ENCODE measurements at places on chromosomes 6 and 20.
A peak's percentile ranks its signal among the peaks of the same experiment; 100 is the strongest.

- DNase-seq, result peak; percentile 97
Observed at GRCh38 chr6:137927777-137928218, 60.7 kb downstream of the TNFAIP3 start.

- no peak for DNase-seq
Observed at GRCh38 chr6:35177596-35177995, 36.2 kb upstream of the SCUBE3 start.

DNA sequence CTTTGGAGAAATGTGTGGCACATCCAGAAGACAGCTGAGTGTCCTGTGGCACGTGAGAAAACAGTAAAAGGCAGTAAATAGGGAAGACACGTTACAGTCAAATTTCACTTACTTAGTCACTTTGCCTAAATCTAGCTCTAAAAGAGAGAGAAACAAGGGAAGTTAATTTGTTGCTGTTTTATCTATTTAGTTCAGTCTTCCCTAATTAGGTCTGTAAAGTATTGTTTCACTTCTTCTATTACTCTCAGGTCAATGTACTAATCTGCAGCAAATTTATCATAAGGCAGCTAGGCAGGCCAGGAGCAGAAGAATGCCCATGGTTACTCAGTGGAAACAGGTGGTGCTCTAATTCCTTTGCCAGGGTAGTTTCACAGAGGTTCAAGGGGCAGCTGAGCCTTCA, 124.3 kb upstream of the CNR1 start:
- no peak for DNase-seq

GRCh38 chr20:62906209-62906608, 20.1 kb downstream of the DIDO1 start:
- DNase-seq, result no peak

- DNase-seq, result no peak
Observed at GRCh38 chr6:12385316-12385715, 95.2 kb downstream of the EDN1 start.

GRCh38 chr6:5670811-5671561, 335.7 kb downstream of the NRN1 start:
- no peak for DNase-seq

GRCh38 chr6:31652925-31653724, 664 bp upstream of the BAG6 start:
- peak; percentile 91 for DNase-seq

GRCh38 chr6:2179241-2179640, 66.2 kb downstream of the GMDS start:
- DNase-seq, result no peak

GRCh38 chr20:46774236-46774635, 64.8 kb downstream of the SLC2A10 start:
- no peak for DNase-seq

DNA sequence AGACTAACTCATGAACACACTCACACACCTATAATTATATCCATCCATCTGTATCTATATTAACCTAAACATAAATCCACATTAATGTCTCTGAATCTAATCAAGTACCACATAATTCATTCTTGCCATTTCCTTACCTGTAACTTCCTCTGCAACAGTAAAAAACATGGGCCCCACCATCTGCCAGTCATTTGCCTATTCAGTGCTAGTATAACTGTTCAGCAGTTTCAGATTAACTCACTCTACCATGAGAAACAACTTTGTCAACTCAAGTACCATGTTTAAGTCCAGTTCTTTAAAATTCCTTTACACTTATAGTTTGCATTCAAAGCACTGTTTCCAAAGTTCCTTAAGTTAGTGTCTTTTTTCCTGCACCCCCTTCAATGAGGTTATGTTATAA, 68.8 kb downstream of the LAMP5 start:
- no peak for DNase-seq

- no peak for DNase-seq
Observed at GRCh38 chr6:150286460-150286859, 82.4 kb upstream of the IYD start.

- DNase-seq, result no peak
Observed at GRCh38 chr20:11172881-11173280, 499.1 kb upstream of the JAG1 start.

DNA sequence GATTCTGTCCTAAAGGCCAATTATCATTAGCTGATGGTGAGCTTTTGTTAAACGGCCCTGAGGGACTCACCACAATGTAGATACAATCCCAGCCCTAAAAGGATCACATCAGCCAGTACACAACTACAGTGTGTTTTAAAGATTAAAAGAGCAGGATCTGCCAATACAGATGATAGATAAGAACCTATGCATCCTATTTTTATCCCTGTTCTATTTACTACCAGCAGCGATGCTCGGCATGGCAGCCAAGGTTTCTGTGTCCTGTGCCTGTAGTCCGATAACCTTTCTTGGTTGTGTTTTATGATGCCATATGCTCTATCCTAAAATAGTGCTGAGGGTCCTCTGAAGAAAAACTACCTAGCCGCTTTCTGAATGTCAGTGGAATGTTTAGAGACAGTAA, 289.4 kb downstream of the PHACTR1 start:
- DNase-seq, result no peak

DNA sequence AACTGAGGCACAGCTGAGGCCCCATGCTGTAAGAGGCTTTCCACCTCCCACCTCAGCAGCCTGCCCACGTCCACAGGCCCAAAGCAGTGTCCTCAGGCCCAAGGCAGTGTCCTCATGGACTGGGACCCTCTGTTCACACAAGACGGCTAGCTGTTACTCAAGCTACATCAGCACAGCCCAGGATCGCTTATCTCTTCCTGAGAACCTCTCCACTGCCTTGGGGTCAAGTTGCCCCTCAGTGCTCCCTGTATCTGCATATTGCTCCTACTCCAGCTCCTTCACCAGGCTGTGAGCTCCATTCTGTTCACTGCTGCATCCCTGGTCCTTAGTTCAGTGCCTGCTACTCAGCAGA, 208.8 kb upstream of the TAB2 start:
- no peak for DNase-seq

DNA sequence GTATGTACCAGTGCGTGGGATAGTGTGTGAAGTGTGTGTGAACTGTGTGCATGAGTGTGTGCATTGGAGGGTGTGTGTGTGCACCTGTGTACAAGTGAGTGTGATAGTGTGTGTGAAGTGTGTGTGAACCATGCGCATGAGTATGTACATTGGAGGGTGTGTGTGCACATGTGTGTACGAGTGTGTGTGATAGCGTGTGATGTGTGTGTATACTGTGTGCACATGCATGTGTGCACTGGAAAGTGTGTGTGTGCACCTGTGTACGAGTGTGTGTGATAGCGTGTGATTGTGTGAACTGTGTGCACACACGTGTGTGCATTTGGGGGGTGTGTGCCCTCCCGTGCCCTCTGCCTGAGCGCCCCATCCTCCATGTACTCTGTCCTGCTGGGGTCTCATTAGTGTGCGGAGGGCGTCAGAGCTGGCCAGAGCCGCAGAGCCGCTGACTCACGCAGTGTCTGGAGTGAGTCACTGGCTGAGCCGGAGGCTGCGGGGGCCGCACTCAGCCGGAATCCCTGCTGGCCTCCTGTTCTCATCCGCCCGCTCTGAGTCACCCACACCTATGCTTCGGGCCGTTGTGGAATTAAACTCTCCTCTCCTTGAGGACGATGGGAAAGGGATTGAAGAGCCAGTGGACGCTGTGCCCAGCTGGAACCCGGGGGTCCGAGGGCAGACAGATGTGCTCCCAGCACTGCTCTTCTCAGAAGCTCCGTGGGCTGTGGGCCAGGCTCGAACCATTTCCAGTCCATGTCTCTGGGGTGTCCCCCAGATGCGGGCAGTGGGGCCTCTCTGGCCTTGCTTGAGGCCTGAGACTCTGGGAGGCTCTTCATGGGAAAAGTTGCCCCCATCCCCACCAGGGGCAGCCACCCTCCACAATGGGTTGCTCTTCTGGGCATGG, 27.3 kb upstream of the STX16 start:
- no peak for DNase-seq

- no peak for DNase-seq
Observed at GRCh38 chr20:44896583-44896982, 11.1 kb downstream of the YWHAB start.

DNA sequence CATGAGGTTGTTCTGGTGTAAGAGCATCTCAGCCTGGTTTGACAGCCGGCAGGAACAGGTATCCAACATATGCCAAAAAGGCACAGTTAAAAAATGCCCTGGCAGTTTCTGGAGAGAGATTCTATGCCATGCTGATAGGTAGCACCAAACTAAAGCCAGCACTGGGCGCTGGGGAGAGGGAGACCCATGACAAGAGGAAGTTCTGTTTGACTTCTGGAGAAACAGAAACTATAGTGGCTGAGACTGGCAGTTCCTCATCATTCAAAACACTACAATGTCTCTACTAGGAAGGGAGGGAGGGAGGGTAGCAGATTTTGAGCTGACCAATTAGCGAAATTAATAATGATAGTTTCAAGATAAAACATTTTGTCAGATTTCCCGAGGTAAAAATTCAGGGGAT, 174.1 kb downstream of the ADAT2 start:
- peak; percentile 21 for DNase-seq

GRCh38 chr6:4889701-4890100, 113.5 kb downstream of the CDYL start:
- DNase-seq, result no peak

DNA sequence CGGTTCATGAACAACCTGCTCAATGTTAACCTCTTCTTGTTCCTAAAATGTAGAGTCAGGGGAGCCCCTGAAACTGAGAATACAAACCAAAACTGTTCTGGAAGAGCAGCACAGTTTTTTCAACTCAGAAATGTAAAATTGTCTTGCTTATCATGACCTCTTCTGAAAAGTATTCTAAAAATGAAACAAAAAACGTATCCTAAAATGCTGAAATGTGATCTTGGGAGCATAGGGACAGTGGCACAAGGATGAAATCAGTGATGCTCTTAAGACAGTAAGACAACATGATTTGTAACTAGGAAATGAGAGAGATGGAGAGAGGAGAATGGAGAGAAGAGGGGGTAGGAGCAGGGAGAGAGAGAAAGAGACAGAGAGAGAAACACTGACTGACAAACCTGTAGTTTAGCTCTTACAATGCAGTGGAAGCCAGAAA, 27.5 kb downstream of the NCOA7 start:
- DNase-seq, result peak; percentile 21

- DNase-seq, result peak; percentile 93
Observed at GRCh38 chr6:27251606-27252251, 4.2 kb downstream of the PRSS16 start.

DNA sequence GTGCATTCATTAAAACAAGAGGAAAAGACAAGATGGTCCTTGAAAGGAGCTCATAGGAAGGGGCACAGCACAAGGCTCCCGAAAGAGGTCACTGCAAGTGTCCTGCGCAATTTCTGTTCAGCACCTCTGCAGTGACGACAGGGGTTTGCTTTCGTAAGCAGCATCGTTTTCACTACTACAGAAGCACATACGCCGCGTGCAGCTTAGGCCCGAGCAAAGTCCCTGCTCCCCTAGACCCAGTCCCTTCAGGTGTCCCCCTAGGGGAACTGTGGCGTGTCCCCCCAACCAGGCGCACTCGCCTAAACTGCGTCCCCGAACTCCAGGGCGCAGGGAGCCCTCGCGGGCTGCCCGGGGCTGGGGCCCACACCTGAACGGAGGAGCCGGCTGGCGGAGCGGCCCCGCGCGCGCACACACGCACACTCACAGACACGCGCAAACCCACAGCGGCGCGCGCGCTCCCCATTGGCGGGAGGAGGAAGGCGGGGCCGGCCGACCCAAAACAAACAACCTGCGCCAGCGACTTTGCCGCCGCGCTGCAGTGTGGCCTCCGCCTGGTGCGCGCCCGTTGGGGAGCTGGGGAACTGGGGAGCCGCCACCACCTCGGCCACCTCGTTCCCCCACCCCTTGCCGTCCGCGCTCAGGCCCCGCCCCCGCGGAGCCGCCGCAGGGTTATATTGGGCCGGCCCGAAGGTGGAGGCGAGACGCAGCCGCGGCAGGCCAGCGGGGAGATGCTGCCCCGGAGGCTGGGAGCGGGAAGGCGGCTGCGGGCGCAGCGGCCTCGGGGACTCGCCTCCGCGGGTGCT, at the start of gene FOXQ1:
Gene FOXQ1, plus strand, starts transcription at position 699 of the 803 bp plus-strand sequence. CDS start 607 bp downstream, outside the sequence.
- DNase-seq, result peak; percentile 59

DNA sequence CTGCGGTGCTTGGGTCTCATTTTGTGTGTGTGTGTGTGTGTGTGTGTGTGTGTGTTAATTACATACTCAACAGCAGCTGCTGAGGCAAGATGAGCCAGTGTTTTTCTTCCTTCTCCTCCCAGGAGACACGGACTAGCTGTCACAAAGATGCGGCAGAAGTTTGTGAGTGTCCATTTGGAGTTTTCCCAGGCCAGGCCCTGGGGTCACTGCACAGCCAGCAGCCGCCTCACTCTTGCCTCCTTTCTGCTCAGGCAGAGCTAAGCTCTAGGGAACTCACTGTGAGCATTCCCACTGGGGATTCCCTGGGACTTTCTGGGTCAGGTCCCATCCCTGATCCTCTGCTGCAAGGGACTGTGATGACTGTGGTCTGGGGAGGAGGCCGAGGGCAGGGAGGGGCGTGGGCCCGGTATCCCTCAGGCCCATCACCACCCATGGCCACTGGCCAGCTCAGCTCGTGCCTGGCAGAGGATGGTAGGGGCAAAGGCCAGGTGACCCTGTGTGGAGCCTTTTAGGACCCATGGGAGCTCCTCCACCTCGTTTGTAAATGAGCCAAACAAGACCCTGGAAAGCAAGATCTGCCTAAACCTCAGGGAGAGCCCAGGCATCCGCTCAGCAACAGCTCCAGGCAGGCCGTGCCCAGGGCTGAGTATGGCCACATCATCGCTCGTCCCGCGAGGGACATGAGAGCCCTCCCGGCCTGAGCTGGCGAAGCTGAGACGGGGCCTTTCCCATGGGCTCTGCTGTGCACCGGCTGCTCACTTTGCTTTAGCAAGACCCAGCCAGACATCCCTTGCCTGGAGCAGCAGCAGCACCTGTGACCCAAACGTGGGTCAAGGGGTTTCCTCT, 102.0 kb downstream of the PSMB1 start:
- no peak for DNase-seq

DNA sequence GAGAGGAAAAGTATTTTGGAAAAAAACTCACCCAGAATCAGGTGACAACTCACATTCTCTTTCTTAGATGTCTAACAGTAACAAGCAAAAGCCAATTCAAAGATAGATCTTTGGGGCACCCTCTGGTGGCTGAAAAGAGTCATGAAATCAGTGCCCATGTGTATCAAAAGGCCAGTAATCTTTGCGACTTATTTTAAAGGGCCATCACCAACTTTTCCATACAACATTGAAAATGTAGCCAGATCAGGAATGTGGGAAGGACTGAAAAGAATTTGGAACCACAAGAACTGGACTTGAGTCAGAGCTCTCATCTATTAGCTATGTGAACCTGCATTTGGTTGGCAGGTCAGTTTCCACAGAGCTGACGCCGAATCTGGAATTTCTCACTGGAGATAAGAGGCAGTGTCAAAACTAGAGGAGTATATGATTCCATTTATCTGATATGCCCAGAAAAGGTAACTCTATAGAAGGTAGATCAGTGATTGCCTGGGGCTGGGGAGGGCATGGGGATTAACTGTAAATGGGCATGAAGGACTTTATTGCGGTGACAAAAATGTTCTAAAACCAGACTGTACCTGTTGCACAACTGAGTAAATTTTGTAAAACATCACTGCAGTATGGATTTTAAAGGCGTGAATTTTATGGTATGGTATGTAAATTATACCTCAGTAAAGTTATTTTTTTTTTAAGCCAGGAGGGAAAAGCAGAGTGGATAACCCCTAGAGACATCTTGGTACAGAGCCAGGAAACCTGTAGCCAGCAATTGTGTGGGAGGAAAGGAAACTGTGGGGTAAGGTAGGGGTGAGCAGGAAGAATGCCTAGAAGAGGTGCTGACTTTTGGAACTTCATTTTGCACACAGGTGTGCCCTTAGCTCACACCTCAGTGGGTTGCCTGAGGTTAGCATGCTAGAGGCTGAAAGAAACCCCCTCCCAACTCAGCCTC, 117.1 kb upstream of the ASF1A start:
- peak; percentile 72 for DNase-seq

GRCh38 chr6:33779290-33779689, 9.6 kb downstream of the LEMD2 start:
- DNase-seq, result no peak
